ENCODE measurements at places on chromosomes 6 and 20.

- no peak for DNase-seq
These were observed 4.9 kb upstream of the GRM4 start for GRCh38 chr6:34150766-34151165.

DNA sequence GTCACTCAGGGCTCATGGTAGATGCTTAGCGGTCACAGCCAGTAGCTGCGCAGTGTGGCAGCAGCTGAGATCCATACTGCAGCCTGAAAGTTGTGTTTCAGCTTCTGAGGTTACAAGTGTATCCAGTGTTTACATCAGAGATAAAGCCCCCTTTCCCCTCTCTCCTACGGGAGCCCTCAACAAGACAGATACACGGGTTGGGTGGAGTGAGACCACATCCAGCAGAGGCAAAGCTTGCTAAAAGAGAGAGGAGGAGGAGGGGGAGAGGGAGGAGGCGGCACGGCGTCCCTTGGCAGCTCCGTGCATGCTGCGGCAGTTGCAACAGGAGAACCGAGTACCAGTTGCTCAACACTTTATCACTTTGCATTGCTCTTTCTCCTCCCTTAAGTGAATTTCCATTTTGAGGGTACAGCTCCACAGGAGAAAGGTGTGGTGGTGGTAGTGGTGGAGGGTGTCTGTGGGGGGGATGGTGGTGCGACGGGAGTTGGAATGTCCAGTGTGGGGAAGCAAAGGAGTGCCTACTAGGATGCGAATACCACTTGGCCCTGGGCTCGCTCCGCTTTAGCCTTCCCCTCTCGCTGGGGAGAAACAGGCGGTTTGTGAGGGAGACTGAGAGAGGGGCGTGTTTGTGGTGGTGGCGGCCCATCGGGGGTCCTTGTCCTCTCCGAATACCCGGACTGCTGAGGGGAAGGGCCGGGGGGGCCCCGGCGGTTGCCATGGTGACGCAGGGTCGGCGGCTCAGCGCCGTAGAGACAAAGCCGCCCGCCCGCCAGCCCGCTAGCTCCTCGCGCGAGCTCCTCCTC is 405 bp upstream of the RNF182 start:
- no peak for DNase-seq

DNA sequence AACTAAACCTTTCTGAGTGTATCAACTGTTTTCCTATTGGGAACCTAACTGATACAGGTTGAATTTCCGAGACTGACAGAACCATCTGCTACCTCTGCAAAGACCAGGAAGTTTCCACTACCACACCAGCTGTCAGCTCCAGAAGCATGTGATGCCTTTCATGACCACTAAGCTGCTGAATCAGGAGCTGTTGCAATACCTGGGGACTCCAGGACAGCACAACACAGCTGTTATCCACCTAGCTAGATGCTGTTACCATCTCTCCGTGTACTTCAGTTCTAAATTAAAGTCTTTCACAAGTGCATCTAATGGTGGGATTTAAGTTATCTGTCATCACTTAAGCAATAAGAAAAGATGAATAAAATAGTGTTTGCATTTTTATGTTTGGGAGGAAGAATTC is 158.2 kb upstream of the IMPG1 start:
- DNase-seq, result no peak

- DNase-seq, result no peak
These were observed 59.5 kb downstream of the MANEA start for GRCh38 chr6:95636552-95637431.

- peak; percentile 35 for DNase-seq
These were observed 13.9 kb downstream of the TOMM6 start for GRCh38 chr6:41801380-41801779.

DNA sequence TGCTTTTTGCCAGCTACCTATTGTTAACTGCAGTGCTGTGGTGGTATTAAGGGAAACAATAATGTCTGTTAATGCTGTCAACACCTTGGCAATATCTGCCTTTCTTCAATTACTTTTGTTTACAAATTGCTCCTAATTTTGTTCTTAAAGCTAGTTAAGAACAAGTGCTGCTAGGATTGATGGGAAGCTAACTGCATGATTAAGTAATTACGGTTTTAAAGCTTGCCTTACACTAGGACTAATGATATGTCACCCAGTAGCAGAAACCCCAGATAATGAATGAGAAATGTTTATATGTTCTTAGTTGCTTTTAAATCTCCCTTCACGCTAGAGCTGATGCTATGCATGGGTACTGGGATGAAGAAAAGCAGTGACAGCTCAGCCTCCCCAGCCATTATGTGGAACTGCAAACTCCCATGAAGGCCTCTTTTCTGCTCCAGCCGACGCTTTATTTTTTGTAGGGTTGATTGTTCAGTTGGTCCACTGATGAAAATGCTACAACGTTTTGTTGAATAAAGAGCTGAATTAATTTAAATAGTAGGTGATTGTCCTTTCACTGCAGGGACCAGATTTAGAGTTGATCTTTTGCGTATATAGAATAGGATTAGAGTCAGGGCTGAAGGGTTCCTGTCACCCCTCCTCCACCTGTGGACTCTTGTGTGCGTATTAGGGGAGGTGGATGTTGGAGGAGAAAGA is 610.5 kb downstream of the TFAP2B start:
- DNase-seq, result no peak

- DNase-seq, result no peak
These were observed 42.8 kb upstream of the RALGAPA2 start for GRCh38 chr20:20755231-20755630.

GRCh38 chr6:19037607-19038006 is 650.5 kb downstream of the RNF144B start:
- no peak for DNase-seq

DNA sequence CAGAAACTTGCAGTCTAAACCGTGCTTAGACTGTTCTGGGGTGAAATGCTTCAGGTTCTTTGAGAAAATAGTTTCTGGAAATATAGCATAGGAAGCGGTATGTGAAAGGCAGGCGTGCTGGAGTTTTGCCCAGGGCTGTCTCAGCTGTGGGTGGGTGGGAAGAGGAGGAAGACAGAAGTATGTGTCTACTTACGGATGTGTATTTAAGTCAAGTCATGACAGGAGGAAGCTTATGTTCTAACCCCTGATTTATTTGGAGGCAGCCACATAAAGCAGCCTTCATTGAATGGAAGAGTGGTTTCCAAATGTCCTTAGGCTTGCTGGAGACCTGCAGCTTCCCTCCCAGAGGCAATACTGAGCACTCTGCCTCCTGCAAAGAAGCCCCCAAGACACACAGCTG is 345.8 kb upstream of the PRND start:
- no peak for DNase-seq

- DNase-seq, result no peak
These were observed 930 bp downstream of the THBD start for GRCh38 chr20:23048283-23049200.

GRCh38 chr20:3208786-3209256 is 477 bp upstream of the ITPA start:
- peak; percentile 19 for DNase-seq

- no peak for DNase-seq
These were observed 47.4 kb downstream of the TPD52L1 start for GRCh38 chr6:125200941-125201340.

- no peak for DNase-seq
These were observed 30.4 kb upstream of the CD93 start for GRCh38 chr20:23116311-23117089.

- DNase-seq, result no peak
These were observed 302.3 kb downstream of the RNGTT start for GRCh38 chr6:88661136-88661535.

- DNase-seq, result no peak
These were observed 133.9 kb downstream of the ZDHHC14 start for GRCh38 chr6:157514659-157515496.

DNA sequence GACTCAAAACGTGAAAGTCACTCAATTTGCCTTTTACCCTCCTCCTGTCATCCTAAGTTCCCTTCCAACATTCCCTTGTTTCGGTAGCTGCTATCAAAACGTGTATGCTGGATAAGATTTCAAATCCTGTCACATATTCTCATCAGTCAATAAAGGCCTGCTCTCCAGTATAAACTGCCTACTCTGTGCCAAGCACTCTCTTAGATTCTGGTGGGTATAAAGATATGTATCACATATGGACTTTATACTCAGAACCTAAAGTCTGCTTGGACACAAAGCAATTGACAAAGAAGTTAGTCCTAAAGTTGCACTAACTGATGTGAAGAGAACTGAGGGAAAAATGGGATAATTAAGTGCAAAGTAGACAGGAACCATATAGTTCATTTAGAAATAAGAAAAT is 476.6 kb upstream of the MARCKS start:
- no peak for DNase-seq

- DNase-seq, result no peak
These were observed 28.0 kb downstream of the FRMD1 start for GRCh38 chr6:168050881-168051586.

GRCh38 chr20:63682384-63683139 is 13.9 kb upstream of the TNFRSF6B start:
- no peak for DNase-seq

GRCh38 chr20:25491446-25492038 is 84.1 kb downstream of the GINS1 start:
- DNase-seq, result no peak

DNA sequence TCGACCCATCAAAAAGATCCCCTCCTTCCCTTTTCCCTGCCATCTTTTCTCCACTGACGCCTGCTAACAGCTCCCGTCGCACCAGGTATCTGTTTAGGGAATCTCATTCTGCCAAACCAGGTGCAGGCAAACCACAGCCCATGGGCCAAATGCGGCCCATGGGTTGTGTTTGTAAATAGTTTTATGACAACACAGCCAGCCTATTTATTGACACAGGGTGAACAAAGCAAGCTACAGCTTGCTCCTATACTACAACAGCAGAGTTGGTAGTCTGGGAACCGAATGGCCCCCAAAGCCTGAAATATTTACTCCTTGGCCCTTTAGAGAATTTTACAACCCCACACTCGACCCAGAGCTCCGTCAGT is 16.4 kb downstream of the NFATC2 start:
- no peak for DNase-seq

- DNase-seq, result no peak
These were observed 77.4 kb downstream of the CD83 start for GRCh38 chr6:14194976-14195375.

DNA sequence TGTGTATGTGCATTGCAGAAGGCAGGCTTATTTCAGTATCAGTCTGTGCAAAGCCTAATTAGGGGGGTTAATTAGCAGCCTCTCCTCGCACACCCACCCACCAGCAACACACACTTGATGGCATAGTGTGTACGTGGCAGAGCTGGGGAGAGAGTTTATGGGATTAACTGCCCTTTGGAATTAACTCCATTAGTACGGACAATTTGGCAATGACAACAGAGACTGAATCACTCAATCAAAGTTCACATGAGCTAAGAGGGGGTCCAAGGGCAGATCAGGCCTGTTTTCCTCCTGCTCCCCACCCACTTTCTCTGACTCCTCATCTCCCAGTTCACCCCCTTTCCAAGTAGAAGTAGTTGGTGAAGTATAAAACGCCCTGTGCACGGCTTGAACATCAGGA is 69.5 kb downstream of the LRFN2 start:
- no peak for DNase-seq

DNA sequence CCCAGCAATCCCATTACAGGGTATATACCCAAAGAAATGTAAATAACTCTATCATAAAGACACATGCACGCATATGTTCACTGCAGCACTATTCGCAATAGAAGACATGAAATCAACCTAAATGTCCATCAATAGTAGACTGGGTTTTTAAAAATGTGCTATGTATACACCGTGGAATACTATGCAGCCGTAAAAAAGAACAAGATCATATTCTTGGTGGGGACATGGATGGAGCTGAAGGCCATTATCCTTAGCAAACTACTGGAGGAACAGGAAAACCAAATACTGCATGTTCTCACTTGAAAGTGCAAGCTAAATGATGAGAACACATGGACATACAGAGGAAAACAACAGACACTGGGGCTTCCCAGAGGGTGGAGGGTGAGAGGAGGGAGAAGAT is 201.2 kb downstream of the GMDS start:
- no peak for DNase-seq

DNA sequence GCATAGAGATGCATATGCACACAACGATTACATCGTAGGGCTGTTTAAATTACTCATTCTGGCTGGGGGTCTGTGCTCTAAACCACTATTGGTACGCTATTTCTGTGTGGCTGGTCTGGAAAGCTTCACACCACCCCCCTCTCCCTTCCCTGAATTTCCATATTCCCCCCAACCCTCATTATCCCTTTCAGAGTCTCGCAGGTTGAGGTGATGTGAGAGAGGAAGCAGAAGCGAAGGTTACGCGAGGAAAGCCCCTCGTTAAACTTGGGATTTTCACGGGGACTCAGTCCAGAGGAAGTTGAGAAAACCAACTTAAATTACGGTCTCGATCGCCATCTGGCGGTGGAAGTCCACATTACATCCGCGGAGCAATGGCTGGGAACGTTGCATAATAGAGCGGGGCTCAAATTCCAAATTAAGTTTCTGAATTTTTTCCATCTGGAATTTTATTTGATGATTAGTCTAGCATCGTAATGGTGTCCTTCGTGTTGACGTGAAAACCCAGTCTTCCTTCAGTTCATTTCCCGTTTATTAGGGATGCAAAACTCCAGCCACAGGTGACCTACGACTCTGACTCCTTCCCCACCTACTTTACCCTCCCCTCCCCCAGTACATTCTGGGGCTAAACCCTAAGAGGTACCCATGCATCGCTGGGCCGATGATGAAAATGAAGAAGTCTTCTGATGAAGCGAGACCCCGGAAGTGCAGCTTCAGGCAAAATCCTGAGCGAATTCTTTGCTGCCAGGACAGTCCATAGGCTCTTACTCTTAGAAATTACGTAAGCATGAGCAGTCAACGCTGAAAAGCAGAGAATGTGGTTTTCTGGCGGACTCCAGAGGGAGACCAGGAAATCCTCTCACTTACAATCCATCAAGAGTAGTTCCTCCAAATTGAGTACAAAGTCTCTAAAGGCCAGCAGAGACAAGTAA is 19.7 kb downstream of the HLA-DOB start:
- DNase-seq, result peak; percentile 85

DNA sequence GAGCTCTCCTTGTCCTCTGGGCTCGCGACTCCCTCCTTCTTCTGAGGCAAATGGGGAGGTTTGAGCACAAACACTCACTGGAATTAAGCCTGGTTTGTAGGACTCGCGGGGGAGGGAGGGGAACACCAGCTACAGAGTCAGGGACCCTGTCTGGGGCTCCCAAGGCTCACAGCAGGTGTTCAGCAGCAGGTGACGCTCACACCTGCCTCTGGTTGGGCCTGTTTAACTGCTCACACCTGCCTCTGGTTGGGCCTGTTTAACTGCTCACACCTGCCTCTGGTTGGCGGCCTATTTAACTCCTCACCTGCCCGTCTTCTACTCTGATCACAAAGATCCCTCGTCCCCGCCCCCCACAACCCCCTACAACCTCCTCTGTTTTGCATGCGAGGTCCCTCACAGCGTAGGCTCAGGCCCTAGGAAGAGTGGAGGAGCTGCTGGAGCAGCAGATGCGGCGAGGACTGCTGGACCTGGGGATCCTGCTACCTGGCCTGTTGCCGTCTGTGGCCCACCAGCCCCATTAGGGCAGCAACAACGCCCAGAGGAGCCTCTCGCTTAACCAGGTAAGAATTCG is 181.9 kb downstream of the ERMARD start:
- no peak for DNase-seq

GRCh38 chr6:31079656-31080261 is 32.6 kb downstream of the C6orf15 start:
- peak; percentile 69 for DNase-seq

- no peak for DNase-seq
These were observed 120.0 kb upstream of the GGTLC1 start for GRCh38 chr20:24108581-24108980.

Measured in OCI-LY7 (cell line).